Stomach (tissue), 19 donors: ENCODE measurements at places on chromosomes 11 and 22. TPM values are rescaled to one million over a fixed set of nuclear protein-coding genes. Genes with fewer than 3 reads are reported as not detected.

DNA sequence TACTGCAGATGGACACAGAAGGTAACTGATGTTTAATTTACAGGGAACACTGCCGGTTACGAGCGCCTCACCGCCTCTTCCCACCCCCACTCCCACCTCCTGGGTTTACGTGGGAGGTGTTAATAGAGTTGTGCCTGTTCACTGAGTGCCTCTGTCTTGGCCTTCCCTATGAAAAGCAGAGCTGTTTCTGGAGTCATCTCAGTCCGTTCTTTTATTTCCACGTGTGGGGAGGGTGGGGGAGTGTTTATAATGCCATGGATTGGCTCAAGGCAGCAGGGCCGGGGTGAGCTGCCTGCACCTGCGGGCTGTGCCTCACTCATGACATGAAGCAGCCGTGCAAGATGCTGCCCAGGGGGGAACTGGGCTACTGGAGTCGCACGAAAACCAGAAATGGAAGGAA, 322.7 kb downstream of the CADM1 start:
- no peak overlapping the region for H3K27ac ChIP-seq
- no peaks in the 10 kb centered on the region for H3K36me3 ChIP-seq
- no peak overlapping the region for H3K4me3 ChIP-seq

GRCh38 chr11:90846628-90847027, 623.8 kb upstream of the CHORDC1 start:
- no peak for DNase-seq
- H3K4me3 ChIP-seq, result no peak overlapping the region
- H3K27ac ChIP-seq, result no peak overlapping the region
- no peaks in the 10 kb centered on the region for H3K27me3 ChIP-seq

DNA sequence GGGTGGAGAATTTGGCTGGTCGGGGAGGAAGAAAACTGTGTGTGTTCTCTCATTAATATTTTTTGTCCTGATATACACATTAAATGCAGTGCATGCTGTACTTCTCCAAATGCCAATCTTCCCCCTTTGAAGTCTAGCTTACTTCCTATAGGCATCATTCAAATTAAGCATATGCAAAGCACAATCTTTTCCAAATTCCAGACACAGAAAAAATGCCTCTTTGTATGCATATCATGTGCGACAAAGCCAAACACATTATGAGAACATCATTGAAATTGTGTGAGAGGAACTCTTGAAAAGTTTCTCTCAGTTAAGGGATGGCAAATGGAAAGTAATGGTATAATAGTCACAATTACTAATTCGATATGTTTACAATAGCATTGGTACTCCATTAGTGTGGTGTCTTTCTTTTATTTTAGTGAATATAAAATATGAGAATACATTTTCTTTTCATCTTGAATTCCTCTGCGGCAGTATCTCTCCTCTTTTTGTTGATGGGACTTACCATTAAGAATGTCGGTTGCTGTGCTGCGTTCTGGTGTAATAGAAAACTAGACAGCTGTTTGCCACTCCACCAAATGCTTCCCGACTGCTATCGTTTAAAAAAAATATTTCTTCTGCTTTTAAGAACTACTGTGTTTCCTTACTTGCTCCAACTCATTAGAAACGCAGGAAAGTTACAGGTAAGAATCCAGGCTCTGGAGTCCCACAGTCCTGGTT, 19.3 kb upstream of the NRIP3 start:
- DNase-seq, result no peak
- H3K36me3 ChIP-seq, result no peaks in the 10 kb centered on the region
- H3K27me3 ChIP-seq, result no peaks in the 10 kb centered on the region
- no peak overlapping the region for H3K27ac ChIP-seq
- peaks cover 13% of the 10 kb centered on the region for H3K4me1 ChIP-seq

GRCh38 chr11:119015054-119015611, 3.0 kb downstream of the RPS25 start:
- H3K27me3 ChIP-seq, result no peaks in the 10 kb centered on the region
- no peak overlapping the region for H3K4me3 ChIP-seq
- peaks cover 46% of the 10 kb centered on the region for H3K36me3 ChIP-seq
- DNase-seq, result no peak
- peaks cover 23% of the 10 kb centered on the region for H3K4me1 ChIP-seq

- no peaks in the 10 kb centered on the region for H3K4me1 ChIP-seq
- no peak overlapping the region for H3K27ac ChIP-seq
- H3K27me3 ChIP-seq, result no peaks in the 10 kb centered on the region
- no peak for DNase-seq
- H3K36me3 ChIP-seq, result no peaks in the 10 kb centered on the region
Observed at GRCh38 chr11:14042686-14043465, 80.4 kb downstream of the SPON1 start.

DNA sequence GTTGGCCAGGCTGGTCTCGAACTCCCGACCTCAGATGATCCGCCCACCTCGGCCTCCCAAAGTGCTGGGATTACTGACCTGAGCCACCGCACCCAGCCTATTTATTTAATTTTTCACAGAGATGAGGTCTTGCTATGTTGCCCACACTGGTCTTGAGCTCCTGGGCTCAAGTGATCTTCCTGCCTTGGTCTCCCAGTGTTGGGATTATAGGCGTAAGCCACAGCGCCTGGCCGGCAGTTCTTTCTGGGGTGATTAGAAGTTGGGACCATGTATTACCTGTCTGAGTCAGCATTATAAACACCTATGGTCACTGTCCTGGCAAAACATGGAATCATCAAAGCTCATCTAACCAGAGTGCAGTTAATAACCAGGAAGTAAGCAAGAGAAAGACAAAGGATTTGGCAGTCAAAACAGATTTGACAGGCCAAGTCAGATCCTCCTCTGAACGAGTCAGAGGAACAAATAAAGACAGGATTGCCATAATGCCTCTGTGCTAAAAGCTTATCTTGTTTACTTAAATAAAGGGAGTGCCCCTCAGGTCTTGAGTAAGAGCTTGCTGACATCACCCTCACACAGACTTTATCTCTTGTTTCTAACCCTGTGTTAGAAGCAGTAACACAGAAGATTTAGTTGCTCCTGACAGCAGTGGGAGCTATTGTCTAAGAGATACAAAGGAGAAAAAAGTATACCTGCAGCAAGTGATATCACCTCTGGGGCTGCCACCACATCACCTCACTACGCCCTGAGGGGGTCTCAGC, 3.7 kb downstream of the SERPIND1 start:
- no peak for DNase-seq
- H3K4me3 ChIP-seq, result no peak overlapping the region
- H3K36me3 ChIP-seq, result peaks cover 60% of the 10 kb centered on the region
- no peak overlapping the region for H3K27ac ChIP-seq
- H3K4me1 ChIP-seq, result peaks cover 21% of the 10 kb centered on the region

GRCh38 chr22:22094921-22095320, 112.3 kb upstream of the TOP3B start:
- H3K4me1 ChIP-seq, result no peaks in the 10 kb centered on the region
- no peaks in the 10 kb centered on the region for H3K36me3 ChIP-seq
- H3K27me3 ChIP-seq, result peaks cover 10% of the 10 kb centered on the region

DNA sequence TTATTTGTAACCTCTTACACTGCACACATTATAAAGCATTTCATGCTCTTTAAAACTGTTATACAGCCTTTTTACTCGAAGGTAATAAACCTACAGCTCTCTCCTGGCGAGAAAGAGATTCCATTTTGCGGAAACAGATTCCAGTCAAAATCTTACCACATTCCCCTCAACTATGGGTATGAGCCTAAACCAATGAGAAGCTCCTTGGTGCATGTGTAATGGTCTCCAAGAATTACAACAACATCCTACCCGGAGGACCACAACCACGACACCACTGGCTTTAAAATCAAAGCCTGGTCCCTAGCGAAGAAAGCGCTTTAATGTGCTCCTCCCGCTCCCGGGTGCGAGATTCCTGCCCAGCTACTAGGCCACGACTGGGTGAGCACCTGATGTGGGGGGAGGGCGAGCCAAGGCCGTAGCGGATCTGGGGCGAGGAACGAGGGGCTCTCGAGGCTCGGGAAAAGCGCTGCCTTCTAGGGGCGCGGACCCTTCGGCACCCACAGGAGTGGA, 821 bp downstream of the CELF1 start:
- no peak for DNase-seq
- no peaks in the 10 kb centered on the region for H3K36me3 ChIP-seq
- no peaks in the 10 kb centered on the region for H3K27me3 ChIP-seq
- peak overlapping the region; percentile 97 for H3K27ac ChIP-seq
- peaks cover 40% of the 10 kb centered on the region for H3K4me1 ChIP-seq

DNA sequence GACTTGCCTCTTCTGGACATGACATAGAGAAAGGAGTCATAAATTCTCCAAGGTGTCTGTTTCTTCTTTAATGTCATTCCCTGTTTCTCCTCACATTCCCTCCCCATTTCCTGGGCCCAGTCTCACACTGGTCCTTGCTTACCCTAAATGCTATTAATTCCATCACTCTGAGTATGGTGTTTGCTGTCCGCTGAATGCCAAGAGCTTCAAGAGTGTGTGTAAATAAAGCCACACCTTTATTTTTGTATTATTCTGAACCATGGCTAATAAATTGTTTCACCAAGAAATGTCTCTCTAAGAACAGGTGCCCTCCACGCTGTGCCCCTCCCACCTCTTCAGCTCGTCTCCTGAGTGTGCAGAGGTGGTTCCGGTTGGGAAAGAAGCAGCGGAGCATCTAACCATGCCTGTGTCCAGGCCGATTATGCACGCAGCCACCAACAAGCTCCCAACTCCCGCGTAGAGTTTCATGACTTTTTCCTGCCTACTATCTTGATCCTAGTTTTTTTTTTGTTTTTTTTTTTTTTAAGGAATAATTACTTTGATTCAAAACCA, 8.6 kb downstream of the TMEM121B start:
- H3K27ac ChIP-seq, result no peak overlapping the region
- no peak overlapping the region for H3K4me3 ChIP-seq
- no peak for DNase-seq

- no peaks in the 10 kb centered on the region for H3K27me3 ChIP-seq
- H3K4me3 ChIP-seq, result no peak overlapping the region
- no peak for DNase-seq
- H3K27ac ChIP-seq, result no peak overlapping the region
- H3K4me1 ChIP-seq, result no peaks in the 10 kb centered on the region
- H3K36me3 ChIP-seq, result no peaks in the 10 kb centered on the region
Observed at GRCh38 chr22:26553056-26553752, 36.7 kb downstream of the TPST2 start.

The SYCE3 gene
- total RNA-seq, result not detected

The ZNF215 gene
- total RNA-seq, result 1.0 TPM

The PRRG4 gene
- total RNA-seq, result 8.4 TPM

The TRPC6 gene
- total RNA-seq, result 12.6 TPM

The ANO9 gene
- total RNA-seq, result 25.5 TPM

The MS4A6A gene
- 53.2 TPM for total RNA-seq

The RAB3IL1 gene
- total RNA-seq, result not detected
